CD4-positive, alpha-beta T cell treated with Interleukin-21 for 1 hour (primary cell): ENCODE measurements at places on chromosomes 11 and 22.

- peak; percentile 53 for DNase-seq
Observed at GRCh38 chr11:64316672-64317324, 561 bp downstream of the TRMT112 start.

DNA sequence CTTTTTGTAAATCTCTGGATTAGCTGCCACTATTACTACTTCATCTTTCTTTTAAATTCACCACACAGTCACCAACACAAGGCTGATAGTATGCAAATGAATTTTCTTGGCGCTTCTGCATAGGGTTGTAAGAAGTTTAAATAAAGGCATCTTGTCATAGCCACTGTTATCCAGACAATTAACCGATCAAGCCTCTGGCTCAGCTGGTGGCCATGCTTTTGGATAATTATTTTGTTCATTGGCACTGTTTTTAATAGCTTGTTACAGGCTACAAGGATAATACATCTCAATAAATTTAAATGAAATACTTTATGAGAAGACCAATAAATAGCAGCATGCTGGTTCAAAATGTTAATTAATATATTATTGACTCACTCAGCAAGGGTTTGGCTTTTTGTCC is 1261.0 kb downstream of the FAM181B start:
- no peak for DNase-seq

DNA sequence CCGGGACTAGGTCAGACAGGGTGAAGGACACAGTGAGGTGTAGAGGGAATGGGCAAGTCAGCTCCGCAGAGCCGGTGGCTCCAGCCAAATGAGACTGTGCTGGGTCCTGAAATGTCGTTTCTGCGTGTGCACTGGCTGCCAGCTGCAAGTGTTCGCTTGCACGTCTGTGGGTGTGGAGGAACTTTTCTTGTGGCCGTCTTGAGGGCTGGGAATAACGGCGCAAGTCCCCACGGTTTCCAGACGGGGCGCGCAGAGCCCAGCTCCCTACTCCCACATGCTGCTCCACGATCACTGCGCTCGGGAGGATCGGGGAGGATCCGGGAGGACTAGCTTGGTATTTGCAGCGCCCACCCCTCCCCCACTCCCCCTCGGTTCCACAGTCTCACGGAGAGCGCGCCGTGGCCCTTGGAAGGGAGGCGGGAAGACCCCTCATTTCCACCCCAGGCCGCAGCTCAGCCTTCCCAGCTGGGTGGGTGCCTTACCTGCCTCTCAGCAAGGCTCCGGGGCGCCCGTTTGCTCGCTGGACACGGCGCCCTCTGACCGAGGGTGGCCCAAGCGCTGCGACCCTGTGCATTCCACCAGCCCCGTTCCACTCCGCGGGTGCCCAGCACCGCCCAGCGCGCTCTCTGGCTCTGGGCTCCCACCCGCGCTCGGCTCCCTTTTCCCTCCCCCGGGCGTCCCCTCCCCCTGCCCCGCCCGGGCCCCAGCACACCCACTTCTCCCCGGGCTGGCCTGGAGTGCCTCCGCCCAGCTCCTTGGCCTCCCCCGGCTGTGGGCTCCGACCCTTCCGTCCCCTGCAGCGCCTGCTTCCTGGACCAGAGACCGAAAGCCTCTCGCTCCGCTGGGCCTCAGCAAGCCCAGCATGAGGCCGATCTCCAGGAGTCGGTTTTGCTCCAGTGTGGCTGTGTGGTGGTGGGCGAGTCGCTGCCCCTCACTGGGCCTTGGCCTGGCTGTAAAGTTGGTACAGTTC is at the start of gene KCNE3:
TSS of gene KCNE3 (minus strand) at position 634 of the 970 bp plus-strand sequence. CDS start 9,986 bp downstream, outside the sequence.
- DNase-seq, result no peak

DNA sequence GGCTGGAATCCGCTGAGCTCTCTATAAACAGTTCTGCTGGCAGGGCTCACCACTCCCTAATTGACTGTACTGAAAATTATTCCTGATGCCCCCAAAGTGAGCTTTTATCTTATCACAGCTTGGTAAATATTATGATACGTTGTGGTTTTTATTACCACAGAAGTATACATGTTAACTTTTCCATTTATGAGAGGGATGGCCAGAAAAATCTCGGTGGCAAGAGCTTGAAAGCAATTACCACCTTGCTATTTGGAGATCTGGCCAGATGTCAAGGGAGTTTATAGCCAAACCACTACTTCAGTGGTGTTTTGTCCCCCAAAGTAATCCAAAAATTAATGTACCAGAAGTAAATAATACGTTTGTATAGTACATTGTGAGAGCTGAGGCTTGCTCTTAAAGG is 75.4 kb upstream of the RCN1 start:
- DNase-seq, result no peak

DNA sequence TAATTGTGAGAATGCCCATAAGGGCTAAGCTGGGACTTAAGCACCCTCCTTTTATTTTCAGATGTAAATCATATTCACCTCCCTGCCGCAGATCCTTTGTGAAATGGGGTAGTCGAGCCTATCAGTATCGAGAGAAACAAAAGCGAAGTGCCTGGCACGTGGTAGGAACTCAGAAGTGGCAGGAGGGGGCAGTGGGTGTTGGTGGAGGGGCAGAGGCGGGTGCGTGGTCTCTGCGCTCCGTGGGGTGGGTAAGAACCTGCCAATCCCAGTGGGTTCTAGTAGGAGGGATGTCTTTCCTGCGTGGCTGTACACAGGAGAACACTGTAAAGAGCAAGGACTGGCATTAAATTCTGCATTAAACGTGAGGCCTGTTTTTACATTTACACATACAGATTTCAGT is 21.8 kb upstream of the PARVB start:
- DNase-seq, result no peak

DNA sequence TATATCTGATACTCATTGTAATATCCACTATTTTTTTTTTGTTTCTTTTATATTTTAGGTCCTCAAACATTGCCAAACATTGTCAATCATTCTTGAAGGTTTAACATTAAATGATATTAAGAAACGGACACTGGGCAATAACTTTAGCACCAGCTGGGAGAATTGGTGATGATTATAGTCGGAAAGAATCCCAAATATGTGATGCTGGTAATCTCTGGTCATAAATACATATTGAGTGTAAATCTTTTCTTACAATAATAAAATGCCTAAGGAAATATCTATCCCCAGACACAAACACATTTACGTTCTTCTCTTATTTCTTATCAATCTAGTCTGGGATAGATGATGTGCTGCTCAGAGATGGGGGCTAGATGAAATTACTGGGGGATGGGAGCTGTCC is 25.2 kb downstream of the OR51E2 start:
- DNase-seq, result no peak

GRCh38 chr11:135031205-135031989 is 619.4 kb upstream of the B3GAT1 start:
- no peak for DNase-seq

GRCh38 chr11:102568851-102569250 is 38.3 kb upstream of the MMP7 start:
- DNase-seq, result no peak

DNA sequence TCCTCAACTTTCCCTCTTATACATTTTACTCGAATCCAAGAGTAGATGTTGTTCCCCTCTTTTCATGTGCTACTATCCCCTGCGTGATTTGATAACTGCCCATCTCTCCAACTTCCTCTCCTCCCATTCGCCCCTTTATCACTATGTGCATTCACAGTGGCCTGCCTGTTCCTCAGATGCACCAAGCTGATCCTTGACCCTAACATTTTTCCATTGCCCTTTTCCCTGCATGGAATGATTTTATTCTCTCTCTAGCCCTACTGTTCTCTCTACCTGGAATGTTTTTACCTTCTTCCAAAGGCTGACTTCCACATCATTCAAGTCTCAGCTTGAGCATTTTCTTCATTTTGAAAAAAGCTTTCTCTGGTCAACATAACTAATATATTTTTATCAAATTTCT is 15.8 kb upstream of the BBOX1 start:
- no peak for DNase-seq

DNA sequence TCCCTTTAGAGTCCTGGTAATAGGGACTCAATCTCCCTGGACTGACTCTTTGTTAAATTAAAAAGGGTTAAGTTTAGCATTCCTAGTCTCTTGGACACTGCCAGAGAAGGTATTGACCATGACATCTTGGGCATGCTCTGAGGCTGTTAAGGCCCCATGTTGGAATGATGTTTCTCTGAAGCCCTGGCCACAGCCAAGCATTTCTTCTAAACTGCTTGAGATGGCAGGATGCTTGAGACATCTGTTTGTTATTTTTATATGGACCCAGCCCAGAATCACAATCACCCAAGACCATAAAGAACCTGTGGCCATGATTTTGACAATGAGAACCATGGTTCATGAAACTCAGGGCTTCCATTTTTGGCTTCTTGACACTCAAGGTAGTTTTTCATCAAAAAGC is 5.5 kb upstream of the ANKK1 start:
- DNase-seq, result no peak
